ENCODE measurements at places on chromosomes 5 and 9.

DNA sequence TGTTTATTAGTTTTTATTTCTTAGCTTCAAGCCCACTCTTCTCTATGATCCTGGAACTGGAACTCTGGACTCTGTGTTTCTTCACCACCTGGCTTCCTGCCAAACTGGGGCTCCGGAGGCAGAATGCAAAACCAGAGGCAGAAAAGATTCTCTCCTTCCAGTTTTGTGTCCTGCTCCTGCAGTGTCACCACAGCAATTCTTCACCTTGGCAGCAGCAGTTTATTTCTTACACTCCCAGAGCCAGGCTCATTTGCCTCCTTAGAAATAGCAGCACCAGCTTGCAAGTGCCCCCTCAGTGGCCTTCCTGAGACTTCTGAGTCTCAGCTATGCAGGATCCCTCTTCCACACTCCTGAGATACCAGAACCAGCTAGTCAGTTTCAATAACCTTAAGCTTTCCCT, 26.7 kb upstream of the CAMK4 start:
- no peak for DNase-seq

- no peak for DNase-seq
Observed at GRCh38 chr9:110753731-110754231, 85.2 kb downstream of the MUSK start.

GRCh38 chr9:136955943-136956335, 3.9 kb downstream of the LCN12 start:
- DNase-seq, result no peak

DNA sequence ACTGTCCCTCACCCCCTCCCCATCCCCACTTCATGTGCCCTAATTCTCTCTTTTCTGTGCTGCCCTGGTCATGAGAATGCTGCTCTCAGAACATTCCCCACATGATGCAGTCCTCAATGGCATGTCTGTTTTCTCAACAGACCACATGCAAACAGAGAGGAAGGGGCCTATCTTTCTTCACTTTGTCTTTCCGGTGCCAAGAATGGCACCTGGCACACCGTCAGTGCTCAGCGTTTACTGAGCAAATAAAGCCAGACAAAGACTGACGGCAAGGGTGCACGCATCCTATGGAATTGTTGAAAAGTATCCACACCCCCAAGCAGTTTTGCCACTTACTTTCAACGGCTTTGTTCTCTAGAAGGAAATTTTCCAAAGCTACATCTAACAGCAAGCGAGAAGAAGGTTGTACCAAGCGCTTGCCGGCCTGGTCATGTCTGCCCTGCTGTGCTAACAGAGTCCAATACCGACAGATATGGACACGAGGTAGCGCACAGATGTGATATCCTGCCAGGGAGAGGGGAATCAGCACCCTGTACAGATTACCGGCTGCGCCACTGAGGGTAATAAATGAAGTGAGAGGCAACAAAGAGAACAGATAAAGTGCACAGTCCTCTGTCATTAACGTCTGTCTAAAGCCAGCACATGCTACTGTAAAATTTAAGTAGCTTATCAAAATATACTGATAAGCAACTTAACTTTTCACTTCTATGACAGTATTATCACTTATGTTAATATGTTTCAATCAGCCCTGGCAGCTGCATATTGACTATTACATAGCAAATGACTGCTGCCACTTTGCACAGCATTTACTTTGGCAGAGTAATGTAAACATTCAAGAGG, 251.7 kb downstream of the DENND1A start:
- DNase-seq, result no peak

DNA sequence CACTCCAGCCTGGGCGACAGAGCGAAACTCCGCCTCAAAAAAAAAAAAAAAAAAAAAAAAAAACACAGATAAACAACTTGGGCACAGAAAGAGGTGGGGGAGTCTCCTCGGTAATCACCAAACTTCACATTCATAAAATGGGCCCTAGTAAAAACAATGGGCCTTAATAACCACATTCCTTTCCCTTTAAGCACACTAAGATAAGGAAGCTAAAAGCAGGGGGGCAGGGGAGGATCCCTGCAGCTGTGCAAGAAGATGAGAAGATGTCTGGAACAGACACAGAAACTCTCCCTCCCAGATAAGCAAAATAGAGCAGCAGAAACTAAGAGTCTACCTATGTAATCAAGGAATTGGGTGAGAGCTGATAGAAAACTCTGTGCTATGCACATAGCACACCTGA, 111.2 kb upstream of the FAM174A start:
- no peak for DNase-seq

DNA sequence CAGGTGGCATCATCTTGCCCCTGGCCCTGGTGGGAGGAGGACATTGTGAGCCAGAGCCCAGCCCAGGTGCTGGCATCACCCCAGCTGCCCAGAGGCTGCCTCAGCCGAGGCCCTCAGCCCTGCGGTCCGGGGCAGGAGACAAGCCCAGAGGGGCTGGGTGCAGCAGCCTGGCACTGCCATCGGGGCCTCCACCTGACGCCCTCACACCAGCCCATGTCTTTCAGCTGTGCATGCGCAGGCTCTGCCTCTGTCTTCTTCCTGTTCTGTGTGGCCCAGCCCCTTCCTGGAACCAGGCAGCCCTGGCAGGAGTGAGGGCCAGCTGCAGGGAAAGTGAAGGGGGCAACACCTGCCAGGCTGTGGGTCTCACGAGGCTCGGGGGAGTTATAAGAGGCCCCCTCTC, 4.8 kb upstream of the CEL start:
- no peak for DNase-seq

DNA sequence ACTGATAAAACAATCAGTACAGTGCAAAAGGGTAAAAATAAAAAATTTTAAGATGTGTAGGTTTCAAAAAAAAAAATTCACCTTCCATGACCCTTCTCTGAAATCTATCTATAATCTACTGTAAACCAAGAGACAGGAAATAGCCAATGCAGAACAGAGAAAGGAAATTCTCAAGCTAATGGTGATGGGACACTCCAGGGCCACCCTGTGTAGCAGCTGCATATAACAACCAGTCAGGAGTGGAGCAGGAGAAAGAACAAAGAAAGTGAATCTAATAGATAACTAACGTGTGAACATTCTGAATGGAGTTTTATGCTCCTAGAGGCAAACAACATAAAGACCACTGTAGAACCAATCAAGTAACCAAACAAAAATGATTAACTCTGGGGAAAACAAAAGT, 16.6 kb downstream of the SPTLC1 start:
- no peak for DNase-seq

DNA sequence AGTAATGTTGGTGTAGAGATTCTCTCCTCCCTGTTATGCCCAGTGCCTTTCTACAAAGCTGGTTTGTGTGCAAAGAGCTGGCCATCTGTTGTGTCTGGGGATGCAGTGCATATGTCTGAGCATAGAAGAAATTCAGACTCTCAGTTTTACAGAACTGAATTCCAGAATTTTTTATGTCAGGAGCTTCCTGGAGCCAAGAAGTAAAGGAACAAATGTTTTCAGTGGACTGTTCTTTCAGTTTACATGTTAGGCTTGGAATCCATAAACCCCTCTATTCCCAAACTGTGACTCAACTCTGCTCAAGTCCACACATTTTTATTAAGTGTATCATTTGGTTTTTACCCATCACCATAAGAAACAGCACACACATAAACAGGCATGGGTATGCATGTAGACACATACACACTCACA, 366.0 kb downstream of the BRINP1 start:
- no peak for DNase-seq

DNA sequence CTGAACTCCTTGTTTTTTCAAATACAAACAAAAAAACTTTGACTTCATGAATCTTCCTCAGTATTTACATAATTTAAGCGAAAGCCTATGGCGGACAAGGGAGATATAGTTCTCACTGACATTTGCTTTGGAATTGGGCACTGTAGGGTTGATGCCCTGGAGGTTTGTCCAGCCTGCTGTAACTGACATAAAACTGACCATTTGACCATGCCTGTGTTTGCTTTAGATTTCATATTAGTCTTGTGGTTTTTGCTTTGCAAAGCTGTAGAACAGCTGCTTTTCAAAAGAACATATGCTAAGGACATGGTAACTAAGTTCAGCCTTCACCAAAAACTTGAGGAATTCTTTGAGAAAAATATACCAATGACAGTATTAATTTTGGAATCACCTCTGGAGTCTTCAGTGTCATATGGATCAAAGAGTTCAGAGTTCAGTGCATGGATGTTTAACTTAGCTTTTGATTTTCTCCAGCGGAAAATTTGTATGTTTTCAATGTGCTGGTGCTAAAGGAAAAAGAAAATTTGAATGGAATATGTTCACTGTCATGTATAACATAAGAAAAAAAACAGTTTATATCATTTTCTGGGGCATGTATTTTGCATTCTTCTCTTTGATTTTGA, 1013.1 kb downstream of the NR2F1-AS1 start:
- no peak for DNase-seq

GRCh38 chr5:1820381-1820780, 19.2 kb downstream of the NDUFS6 start:
- DNase-seq, result no peak

GRCh38 chr9:115877852-115878438, 275.6 kb upstream of the PAPPA start:
- DNase-seq, result no peak

DNA sequence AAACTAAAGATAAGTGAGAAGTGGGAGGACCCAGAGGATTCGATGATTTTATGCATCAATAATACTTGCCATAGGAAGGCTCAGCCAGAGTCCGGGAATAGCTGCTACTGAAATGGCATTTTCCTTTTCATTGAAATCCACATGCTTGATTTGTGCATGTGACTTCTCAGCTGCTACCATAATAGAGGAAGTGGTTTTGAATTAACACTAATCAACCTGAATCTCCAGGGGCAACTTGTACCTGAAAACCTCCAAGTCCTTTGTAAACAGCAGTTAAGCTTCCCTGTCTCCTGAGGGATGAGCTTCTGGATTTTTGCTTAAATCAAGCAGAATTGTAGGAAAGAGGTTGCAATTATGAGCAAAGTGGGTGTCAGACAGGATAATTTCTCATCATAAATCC, 124.9 kb downstream of the PPP2R2B start:
- no peak for DNase-seq

- no peak for DNase-seq
Observed at GRCh38 chr5:10995891-10996290, 234.9 kb upstream of the DAP start.

GRCh38 chr9:131755541-131756198, 15.8 kb upstream of the RAPGEF1 start:
- DNase-seq, result peak; percentile 75

DNA sequence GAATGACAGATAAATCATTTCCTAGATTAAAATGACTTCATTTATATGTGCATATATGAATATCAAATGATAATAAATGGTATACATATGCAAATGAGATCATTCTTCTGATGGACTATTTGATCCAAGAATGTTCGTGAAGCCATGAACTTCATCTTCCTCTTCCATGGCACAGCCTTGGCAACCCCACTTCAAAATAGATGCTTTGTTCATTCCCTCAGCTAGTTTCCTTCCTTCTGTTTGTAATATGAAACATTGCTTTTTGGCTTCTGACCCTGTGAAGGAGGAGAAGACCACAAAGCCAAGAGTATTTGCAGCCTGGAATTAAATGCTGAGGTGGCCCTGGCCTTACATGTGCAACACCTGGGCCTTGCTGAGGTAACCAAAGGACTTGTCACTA, 106.8 kb upstream of the LIFR start:
- DNase-seq, result no peak

DNA sequence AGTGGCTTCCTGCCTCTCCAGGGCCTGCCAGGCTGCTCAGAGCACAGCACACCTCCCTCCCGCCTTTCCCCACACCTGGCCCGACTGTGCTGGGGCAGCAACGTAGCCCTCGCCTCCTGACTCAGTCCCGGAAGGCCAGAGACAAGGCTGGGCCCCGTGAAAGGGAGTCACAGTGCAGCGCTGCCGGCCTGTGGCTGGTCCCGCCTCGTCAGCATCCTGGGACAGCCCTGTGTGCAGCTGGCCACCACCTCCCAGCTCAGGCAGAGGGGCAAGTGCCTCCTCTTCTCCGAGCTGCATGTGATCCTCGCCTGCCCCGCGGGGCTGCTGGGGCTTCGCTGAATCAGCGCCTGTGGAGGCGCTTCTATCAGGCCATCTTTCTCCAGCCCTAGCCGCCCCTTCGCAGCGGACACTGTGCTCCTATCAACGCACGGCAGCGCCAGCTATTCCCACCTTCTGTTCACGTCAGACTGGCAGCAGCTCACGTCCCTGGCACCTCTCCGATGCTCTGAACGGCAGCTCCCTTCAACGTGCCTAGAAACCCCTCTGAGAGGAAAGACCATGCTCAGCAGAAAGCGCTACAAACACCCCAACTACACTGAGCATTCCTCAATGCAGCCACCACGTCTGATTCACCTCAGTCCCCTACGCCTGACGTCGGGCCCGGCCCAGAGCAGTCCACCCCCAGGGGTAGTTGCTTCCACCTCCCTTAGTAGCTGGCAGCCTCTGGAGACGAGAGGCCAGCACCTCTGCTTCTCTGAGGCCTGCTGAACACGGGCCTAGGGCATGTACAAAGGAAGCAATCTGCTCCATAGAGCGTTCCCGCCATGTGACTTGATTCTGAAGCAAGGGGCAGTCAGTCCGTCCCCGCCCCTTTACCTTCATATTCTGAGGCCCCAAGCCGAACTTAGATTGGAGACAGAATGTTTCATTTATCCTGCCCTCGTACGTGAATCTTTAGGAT, 78.8 kb downstream of the GPR21 start:
- DNase-seq, result no peak

DNA sequence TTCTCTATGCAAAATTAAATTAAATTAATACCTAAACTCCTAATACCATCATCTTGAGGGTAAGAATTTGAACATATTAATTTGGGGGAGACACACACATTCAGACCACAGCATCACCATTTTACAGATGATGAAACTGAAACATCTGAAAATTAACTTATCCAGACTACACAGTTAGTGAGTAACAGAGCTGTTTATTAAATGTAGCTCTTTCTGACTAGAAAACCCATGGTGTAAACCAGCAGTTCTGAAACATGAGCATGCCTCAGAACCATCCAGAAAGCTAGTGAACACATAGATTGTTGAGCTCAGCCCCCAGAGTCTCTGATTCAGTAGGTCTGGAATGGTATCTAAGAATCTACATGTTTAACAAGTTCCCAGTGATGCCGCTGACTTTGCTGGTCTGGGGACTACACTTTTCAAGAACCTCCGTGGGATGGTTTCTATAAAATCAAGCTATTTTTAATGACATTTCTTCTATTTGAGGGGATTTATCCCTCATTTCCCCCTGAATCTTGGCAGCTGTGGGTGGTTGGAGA, 113.5 kb downstream of the RORB start:
- no peak for DNase-seq

DNA sequence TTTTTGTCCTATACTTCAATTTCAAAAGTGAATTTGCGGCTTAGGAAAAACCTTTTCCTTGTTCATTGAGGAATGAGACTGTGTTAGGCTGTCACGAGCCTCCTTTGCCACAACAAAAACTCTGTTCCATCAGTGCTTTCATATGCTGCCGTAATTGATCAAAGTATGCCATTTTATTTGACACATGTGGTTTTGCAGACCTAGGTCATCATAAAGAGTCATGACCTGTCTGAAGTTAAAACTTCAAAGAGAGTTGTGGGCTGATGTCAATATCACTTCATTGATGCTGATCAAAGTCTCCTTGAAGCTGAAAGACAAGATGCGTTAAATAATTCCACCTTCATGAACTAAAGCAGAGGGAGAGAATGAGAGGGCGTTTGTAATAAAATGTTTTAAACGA, 55.5 kb downstream of the SYK start:
- DNase-seq, result no peak

All from HCT116 (cell line).